Stimulated activated CD4-positive, alpha-beta T cell treated with anti-CD3 and anti-CD28 coated beads, Interleukin-2, amount 100 ng/mL, for 4 hours (primary cell): ENCODE measurements at places on chromosomes 12 and 14.

DNA sequence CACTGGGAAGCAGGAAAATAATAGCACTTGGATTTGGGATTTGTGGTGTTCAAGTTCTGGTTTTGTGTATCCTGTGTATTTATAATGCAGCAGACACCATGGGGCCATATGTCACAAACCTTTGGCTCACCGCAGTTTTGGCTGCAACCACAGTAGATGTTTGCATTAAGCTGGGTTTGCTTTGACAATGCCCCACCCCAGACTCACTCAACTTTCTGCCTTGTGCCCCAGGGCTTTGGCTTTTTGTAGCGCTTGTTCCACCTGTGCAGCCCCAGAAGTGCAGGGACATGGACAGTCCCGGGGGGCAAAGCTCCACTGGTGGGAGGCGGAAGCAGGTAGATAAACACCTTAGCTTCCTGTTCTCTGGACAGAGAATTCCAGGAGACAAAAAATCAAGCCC, 446.9 kb downstream of the MED13L start:
- no peak for DNase-seq

- DNase-seq: no peak
These were observed 386.1 kb downstream of the SEC23A start for GRCh38 chr14:38716926-38717325.

- DNase-seq: no peak
These were observed at the start of gene KCNK13 for GRCh38 chr14:90061685-90062126. KCNK13 (plus strand) TSS chr14:90061994; CDS start chr14:90062206, 212 bp downstream.

- no peak for DNase-seq
These were observed 46.9 kb upstream of the FBRSL1 start for GRCh38 chr12:132443091-132443490.

- no peak for DNase-seq
These were observed 16.9 kb downstream of the LRRK2 start for GRCh38 chr12:40241741-40242140.

GRCh38 chr14:25837551-25837965, 760.3 kb downstream of the NOVA1 start:
- DNase-seq: no peak

GRCh38 chr12:38585086-38585485, 268.5 kb downstream of the ALG10B start:
- no peak for DNase-seq

DNA sequence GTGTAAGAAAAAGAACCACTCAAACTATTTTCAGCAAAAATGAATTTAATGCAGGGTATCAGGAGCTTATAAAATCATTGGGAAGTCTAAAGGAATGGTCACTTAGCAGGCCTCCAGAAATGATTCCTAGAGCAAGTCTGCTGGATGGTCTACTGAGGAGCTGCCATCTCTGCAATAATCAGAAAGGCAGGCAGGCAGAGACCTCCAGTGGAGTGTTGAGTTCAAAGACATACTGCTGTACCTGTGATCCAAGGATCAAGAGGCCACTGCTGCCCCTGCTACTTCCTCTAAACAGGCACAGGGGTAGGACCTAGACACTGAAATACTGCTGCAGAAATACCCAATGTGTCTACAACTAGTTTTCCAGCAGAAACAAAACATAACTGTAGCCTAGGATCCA, 14.5 kb upstream of the KICS2 start:
- DNase-seq: no peak

DNA sequence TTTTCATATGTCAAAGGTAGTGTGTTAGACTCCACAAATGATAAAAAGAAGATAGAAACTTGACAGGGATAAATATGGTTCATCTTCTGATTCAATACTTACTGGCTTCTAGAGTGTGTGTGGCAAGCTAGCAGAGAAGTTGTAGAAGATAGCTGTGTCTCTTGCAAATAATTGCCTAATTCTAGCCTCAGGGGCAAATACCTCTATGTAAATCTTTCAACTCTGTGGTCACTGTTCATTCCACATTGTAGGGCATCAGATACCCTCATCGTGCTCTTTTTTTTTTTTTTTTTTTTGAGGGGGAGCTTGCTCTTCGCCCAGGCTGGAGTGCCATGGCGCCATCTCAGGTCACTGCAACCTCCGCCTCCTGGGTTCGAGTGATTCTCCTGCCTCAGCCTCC, 1.7 kb downstream of the OLR1 start:
- no peak for DNase-seq

DNA sequence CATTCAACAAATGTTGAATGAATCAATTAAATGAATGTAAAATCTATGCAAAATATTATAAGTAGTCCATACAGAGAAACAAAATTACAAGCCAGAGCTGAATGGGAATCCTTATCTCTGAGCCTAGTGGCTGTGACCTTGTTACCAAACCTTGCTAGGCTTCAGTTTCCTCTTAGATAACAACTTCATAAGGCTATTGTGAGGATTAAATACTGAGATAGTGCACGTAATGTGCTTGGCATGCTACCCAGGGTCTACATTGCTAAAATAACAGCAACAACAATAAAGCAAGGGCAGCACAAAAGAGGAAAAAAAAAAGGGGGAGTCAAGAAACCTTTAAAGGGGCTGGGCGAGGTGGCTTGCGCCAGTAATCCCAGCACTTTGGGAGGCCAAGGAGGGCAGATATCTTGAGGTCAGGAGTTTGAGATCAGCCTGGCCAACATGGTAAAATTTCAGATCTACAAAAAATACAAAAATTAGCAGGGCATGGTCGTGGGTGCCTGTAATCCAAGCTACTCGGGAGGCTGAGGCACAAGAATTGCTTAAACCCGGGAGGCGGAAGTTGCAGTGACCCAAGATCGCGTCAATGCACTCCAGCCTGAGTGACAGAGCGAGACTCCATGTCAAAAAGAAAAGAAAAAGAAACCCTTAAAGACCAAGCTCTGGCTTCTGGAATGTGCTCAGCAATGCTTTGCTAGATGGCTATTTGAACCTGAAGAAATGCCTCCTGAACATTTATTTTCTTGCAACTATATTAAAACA, 14.1 kb downstream of the STAB2 start:
- DNase-seq: no peak
